ENCODE measurements at places on chromosomes 2 and 18. TPM values are rescaled to one million over a fixed set of nuclear protein-coding genes. Genes with fewer than 3 reads are reported as not detected.

Gene ASB18
- total RNA-seq, result not detected

GRCh38 chr2:180715044-180715443 is 265.4 kb upstream of the UBE2E3 start:
- no peak for DNase-seq
- no peaks in the 10 kb centered on the region for H3K36me3 ChIP-seq
- no peaks in the 10 kb centered on the region for H3K4me1 ChIP-seq
- no peak overlapping the region for H3K4me3 ChIP-seq

Gene DNAJC5G
- not detected for total RNA-seq

DNA sequence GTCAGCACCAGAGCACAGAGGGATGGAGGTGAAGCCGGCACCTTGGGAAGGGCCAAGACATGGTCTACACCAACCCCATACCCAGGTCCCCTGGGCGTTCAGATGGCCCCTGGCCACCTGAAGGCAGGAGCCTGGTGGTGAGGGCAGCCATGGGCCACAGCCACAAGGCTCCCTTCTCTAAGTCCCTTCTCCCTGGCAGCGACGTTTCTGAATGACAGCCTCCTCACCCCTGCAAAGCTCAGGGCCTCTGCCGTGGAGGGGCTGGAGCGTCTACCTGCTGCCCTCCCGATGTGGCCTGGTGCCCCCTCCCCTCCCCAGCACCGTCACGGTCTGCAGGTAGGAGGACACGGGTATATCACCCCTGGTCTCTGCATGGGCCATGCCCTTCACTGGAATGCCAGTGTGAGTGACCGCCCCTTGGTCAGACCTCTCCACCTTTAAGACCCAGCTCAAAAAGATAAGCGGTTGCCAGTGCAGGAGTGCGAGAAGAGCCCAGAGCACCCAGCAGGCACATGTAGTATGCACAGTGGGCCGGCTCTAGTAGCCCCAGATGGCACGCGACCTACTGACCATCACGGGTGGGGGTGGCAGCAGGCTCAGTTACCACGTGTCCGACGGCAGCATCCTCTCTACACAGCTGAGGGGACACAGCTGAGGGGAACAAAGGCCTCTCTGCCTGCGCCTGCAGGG is 46.6 kb downstream of the HS6ST1 start:
- no peaks in the 10 kb centered on the region for H3K36me3 ChIP-seq
- H3K27ac ChIP-seq, result no peak overlapping the region
- H3K27me3 ChIP-seq, result no peaks in the 10 kb centered on the region
- H3K4me1 ChIP-seq, result no peaks in the 10 kb centered on the region

Gene NAT8
- 3.8 TPM for total RNA-seq

GRCh38 chr2:207040696-207041095 is 101.4 kb downstream of the CPO start:
- no peaks in the 10 kb centered on the region for H3K36me3 ChIP-seq
- H3K4me1 ChIP-seq, result no peaks in the 10 kb centered on the region

GRCh38 chr2:111701266-111701665 is 182.7 kb downstream of the ANAPC1 start:
- no peak for DNase-seq
- no peaks in the 10 kb centered on the region for H3K36me3 ChIP-seq
- no peaks in the 10 kb centered on the region for H3K27me3 ChIP-seq
- H3K27ac ChIP-seq, result no peak overlapping the region

DNA sequence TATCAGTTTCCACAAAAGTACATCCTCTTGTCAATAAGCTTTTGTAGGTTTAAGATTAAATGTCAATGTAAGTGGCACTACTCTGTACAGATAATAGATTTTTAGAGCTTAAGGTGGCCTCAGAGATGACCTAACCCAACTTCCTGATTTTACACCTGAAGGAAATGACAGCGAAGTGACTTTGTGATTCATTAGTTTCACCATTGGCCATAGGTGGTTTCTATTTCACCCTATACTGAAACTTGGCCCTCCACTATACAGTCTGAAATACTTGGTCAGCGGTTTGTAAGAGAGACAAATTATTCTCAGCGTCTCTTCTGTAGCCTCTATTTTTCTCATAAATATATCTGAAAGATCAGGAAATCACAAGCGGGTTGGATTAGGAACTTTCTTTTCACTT is 330.4 kb upstream of the FAM98A start:
- H3K27ac ChIP-seq, result no peak overlapping the region
- no peak for DNase-seq
- H3K4me3 ChIP-seq, result no peak overlapping the region
- no peaks in the 10 kb centered on the region for H3K4me1 ChIP-seq
- H3K36me3 ChIP-seq, result no peaks in the 10 kb centered on the region

Gene PLCD4
- 0.52 TPM for total RNA-seq

Gene DRC1
- not detected for total RNA-seq

Gene TFPI
- total RNA-seq, result 122 TPM

DNA sequence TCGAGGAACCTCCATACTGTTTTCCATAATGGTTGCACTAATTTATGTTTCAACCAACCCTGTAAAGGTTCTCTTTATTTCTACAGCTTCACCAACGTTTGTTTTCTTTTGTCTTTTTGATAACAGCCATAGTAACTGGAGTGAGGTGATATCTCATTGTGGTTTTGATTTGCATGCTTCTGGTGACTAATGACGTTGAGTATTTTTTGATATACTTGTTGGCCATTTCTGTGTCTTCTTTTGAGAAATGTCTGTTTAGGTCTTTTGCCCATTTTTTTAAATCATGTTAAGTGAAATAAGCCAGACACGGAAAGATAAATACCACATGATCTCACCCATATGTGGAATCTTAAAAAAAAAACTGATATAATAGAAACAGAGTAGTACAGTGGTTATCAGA is 74.8 kb upstream of the SMIM21 start:
- no peaks in the 10 kb centered on the region for H3K4me1 ChIP-seq
- no peaks in the 10 kb centered on the region for H3K36me3 ChIP-seq
- no peak for DNase-seq

DNA sequence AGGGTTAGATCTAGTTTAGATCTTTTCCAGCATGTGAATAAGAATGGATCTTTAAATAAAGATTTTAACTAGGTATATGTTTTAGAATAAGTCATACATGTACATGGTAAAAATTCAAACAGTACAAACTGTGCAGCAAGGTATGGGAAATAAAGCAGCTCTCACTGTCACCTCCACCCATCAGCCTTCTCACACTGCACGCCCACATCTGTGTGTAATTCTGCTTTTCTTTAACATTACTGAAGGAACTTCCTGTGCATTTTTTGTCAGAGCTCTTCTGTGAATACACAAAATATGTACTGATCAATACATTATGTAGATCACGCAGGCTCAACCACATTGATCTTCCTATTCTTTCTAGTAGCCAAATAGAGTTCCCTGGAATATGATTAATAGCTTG is 3.4 kb downstream of the CASP8 start:
- no peak overlapping the region for H3K27ac ChIP-seq
- H3K4me3 ChIP-seq, result no peak overlapping the region
- H3K36me3 ChIP-seq, result no peaks in the 10 kb centered on the region
- H3K4me1 ChIP-seq, result peaks cover 16% of the 10 kb centered on the region

Gene HOXD10
- total RNA-seq, result 11.7 TPM

DNA sequence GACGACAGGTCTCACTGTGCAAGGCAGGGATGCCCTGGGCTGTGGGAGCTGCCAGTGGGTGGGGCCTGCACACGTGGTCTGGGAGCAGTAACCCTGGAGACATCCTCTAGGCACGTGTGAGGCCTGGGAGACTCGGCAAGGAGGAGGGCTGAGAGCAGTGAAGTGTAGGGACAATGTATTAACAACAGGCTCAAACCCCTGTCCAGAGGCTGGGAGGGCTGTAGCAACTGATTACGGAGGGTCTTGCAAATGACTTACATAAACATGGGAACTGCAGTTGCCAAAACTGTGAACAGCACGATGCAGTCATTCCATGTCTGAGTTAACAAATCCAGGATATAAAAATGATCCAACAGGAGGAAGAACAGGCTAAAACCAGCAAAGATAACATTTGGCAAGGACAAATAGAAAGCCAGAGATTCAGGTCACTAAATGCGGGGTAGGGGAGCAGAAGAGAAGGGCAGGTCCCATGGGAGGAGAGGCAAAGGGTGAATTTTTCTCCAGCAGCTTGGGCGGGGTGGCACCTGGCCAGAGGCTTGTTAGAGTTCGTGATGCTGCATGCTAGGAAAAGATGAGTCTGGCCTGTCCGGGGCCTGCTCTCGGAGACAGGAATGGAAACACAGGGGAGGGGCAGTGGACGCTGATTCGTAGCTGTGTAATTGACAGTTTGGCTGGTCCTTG is 44.9 kb downstream of the CYP27C1 start:
- peaks cover 20% of the 10 kb centered on the region for H3K4me1 ChIP-seq
- no peak overlapping the region for H3K4me3 ChIP-seq
- no peaks in the 10 kb centered on the region for H3K36me3 ChIP-seq
- no peaks in the 10 kb centered on the region for H3K27me3 ChIP-seq
- peak overlapping the region; percentile 97 for H3K27ac ChIP-seq

Gene MPP4
- 0.77 TPM for total RNA-seq

DNA sequence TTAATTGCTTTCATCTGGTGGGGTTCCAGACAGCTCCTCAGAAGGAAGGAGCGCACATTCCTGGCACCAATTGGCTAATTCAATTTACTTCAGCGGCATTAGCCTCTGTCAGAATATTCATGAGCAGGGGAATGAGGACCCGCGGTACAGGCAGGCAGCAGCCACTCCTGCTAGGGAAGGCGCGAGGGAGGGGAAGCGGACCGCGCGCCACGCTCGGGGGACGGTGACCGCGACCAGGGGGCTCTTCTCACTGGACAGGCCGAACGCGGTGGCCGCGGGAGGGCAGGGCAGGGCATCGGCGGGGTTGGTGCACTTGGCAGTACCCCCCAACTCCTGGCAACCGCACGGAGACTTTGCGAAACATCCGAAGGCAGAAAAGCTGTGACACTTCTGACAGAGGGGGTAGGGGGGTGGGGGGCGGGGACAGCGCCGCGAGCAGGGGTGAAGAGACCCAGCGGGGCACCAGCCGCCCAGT is at the start of gene CDH20:
Gene CDH20 (plus strand): TSS at position 160 of the 475 bp plus-strand sequence.
- H3K27ac ChIP-seq, result no peak within 1 kb of the TSS
- no peak for DNase-seq
- H3K27me3 ChIP-seq, result peaks cover 64% of the 10 kb centered on the region
- peak within 1 kb of the TSS; percentile 54 for H3K4me3 ChIP-seq
- peaks cover 10% of the 10 kb centered on the region for H3K4me1 ChIP-seq

Gene ZNF521
- 13.3 TPM for total RNA-seq

DNA sequence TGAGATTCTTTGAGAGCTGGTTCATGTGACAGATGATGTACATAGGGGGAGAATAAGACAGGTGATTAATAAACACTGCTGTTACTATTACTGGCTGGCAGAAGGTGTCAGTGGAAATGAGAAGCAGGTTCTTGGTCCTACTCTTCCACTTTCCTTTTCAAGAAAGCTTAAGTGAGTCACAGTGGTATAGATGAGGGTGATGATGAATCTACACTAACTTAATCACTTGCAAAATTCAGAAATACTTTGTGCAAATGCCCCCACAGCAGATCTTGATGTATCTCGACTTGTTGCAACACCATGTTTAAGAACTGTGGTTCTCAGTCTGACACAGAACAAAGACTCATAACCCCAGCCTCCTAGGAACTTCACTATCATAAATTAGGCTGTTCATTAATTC is 35.9 kb upstream of the MGAT5 start:
- no peaks in the 10 kb centered on the region for H3K36me3 ChIP-seq
- no peaks in the 10 kb centered on the region for H3K27me3 ChIP-seq
- no peaks in the 10 kb centered on the region for H3K4me1 ChIP-seq
- H3K27ac ChIP-seq, result no peak overlapping the region

DNA sequence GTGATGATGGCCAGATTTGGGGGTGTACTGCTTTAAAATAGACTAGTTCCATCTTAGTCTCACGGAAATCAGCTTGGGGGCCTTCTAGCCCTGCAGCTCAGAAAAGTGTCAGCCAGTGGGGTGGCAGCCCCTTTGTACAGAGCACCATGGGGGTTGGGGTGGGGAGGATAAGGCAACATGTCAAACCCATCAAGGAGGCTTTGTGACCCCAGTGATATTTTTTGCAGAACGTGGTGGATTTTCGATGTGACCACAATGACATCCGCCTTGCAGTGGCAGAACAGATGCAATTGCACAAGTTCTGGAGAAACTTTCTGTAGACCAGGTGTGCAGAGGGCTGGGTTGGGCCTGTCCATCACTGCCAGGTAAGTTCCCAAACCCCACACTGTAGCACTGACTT is 3.0 kb upstream of the CD8A start:
- H3K27me3 ChIP-seq, result peaks cover 45% of the 10 kb centered on the region
- no peaks in the 10 kb centered on the region for H3K36me3 ChIP-seq
- no peak for DNase-seq
- H3K4me1 ChIP-seq, result peaks cover 22% of the 10 kb centered on the region
- H3K27ac ChIP-seq, result no peak overlapping the region

Gene VWC2L
- 0.40 TPM for total RNA-seq

GRCh38 chr2:224941960-224942359 is 100.3 kb downstream of the DOCK10 start:
- H3K27me3 ChIP-seq, result no peaks in the 10 kb centered on the region
- H3K27ac ChIP-seq, result no peak overlapping the region
- no peak for DNase-seq
- H3K4me1 ChIP-seq, result no peaks in the 10 kb centered on the region
- H3K36me3 ChIP-seq, result no peaks in the 10 kb centered on the region

DNA sequence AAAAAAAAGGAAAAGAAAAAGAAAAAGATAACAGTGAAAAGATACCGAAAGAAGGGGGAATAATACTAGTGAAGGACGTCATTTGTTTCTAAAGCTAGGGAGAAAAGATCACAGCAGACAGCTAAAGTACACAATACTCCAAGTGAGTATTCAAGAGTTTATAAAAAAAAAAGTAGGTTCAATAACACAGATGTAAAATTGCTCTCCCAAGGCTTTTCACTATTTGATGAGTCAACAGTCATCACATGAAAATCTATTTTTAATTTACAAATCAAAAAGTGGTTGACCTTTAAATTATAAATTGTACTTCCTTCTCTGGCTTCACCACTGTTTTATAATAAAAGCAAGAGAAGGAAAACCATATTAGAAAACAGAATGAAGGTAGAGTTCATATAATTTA is 144.0 kb downstream of the ZRANB3 start:
- H3K4me1 ChIP-seq, result no peaks in the 10 kb centered on the region
- no peak for DNase-seq
- H3K4me3 ChIP-seq, result no peak overlapping the region
- no peaks in the 10 kb centered on the region for H3K36me3 ChIP-seq
- H3K27ac ChIP-seq, result no peak overlapping the region

Gene TNFAIP6
- total RNA-seq, result 9.0 TPM

Gene ADGRF3
- total RNA-seq, result 0.40 TPM

- no peak for DNase-seq
- no peaks in the 10 kb centered on the region for H3K36me3 ChIP-seq
- no peak overlapping the region for H3K27ac ChIP-seq
- H3K27me3 ChIP-seq, result no peaks in the 10 kb centered on the region
- H3K4me1 ChIP-seq, result peaks cover 56% of the 10 kb centered on the region
- H3K4me3 ChIP-seq, result no peak overlapping the region
These were observed 82.9 kb downstream of the TNS1 start for GRCh38 chr2:217919781-217920351.

Gene CRYGD
- total RNA-seq, result not detected

GRCh38 chr2:1656326-1656960 is 87.9 kb downstream of the PXDN start:
- no peak for DNase-seq
- no peak overlapping the region for H3K4me3 ChIP-seq
- no peaks in the 10 kb centered on the region for H3K4me1 ChIP-seq
- no peaks in the 10 kb centered on the region for H3K36me3 ChIP-seq
- H3K27me3 ChIP-seq, result no peaks in the 10 kb centered on the region

Gene CTIF
- total RNA-seq, result 27.9 TPM
